ENCODE measurements at places on chromosomes 5 and 9. TPM values are rescaled to one million over a fixed set of nuclear protein-coding genes. Genes with fewer than 3 reads are reported as not detected.

DNA sequence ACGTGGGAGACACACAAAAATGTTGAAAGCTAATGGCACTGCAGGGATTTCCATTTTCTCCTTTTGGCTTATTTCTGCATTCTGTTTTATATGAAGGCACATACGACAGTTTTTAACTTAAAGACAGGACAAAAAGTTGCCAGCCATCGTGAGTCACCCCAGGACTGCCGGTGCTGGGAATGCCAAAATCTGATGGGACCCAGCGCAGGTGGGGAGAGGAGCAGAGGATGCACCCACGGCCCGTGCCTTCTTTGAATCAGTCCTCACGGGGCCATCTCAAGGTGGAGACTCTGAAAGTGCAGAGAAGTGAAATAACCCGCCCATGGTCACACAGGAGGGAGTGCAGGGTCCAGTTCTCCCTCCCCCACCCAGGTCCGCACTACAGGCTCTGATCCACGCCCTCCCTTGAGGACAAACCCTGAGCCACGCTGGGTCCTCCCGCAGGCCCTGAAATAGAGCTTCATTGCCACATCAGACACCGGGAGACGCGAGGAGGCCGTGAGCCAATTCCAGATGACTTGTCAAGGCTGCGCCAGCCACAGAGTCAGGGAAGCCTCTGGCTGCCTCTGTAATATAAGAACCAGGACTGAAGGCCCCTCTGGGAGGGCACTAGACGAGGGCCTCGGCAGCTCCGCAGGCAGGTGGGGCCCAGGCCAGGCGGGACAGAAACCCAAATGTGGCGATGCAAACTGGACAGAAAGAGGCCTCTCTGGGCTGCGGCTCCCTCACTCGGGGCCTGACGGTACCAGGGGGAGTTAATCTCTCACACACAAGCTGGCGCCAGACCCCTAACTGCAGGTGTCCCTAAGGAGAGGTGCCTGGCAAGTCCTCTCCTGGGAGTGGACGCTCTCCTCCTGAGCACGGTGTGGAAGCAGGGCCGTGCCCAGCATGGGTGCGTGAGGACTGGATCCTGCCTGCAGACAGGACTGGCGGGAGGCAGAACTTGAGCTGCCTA, 22.9 kb downstream of the ADAMTS2 start:
- no peak for DNase-seq

Gene SMIM33
- not detected for polyA plus RNA-seq

- DNase-seq, result no peak
Observed at GRCh38 chr5:41087461-41087860, 16.3 kb upstream of the MROH2B start.

Gene PCDHGB3
- 0.16 TPM for polyA plus RNA-seq

Gene RETREG1
- 1.7 TPM for polyA plus RNA-seq

Gene GPR21
- polyA plus RNA-seq, result not detected

Gene ANKRD33B
- polyA plus RNA-seq, result 4.0 TPM

GRCh38 chr5:170312666-170313065, 15.1 kb upstream of the LCP2 start:
- peak; percentile 33 for DNase-seq

- DNase-seq, result no peak
Observed at GRCh38 chr5:179377421-179378115, 32.3 kb upstream of the ADAMTS2 start.

Gene HNRNPH1
- polyA plus RNA-seq, result 1,580 TPM

Gene SV2C
- not detected for polyA plus RNA-seq

DNA sequence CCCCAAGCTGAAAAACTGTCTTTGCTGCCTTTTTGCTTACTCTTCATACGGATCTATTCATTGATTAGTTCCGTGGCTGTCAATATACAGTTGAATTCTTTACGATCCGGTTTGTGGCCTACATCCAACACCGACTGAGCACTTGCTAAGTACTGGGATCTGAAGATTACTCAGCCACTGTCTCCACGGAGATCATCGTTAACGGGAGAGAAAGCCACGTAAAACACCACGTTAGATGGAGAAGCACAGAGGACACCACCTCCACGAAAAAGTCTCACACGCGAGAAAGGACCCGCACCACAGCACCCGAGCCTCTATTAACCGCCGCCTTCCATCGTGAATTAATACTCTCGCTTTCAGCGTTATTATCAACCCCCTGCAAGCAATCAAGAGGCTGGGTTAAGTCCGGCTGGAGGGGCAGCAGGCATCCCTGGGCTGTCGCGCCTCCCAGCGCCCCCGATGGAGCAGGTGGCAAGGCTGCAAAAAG, 650 bp downstream of the ELP1 start:
- peak; percentile 33 for DNase-seq

- DNase-seq, result no peak
Observed at GRCh38 chr9:136759436-136760325, 1.6 kb upstream of the LCN8 start.

Gene CCDC187
- polyA plus RNA-seq, result not detected

GRCh38 chr9:88680041-88680440, 145.1 kb downstream of the NXNL2 start:
- no peak for DNase-seq

DNA sequence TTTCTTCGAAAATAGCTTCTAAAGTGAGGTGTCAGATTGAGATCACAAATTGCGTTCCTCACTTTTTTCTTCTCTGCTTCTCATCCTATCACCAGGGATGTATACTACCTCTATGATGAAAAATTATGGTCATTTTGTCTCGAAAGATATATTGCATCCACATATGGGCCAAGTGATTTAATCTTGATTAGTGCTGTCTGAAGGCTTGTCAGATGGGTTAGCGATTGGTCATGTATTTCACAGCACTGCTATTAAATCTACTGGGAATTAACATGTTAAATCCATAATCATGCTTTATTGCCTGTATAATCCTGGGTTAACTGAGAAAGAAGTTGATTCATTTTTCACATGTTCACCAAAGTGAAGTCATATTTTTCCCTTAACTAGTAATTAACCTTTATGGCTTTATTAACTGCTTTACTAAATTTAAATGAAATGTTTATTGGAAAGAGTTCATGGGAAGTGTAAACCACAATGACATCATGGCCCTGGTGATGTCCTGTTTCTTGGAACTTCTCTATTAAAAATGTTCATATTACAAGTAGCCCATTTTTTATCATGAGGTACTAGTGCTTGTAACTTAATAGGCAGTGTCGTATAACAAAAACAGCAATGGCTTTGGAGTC, 193.3 kb downstream of the SMC2 start:
- DNase-seq, result no peak

- DNase-seq, result no peak
Observed at GRCh38 chr5:142821034-142821732, 51.0 kb downstream of the ARHGAP26 start.

GRCh38 chr5:68151812-68152211, 63.7 kb upstream of the PIK3R1 start:
- DNase-seq, result no peak

Gene EIF4E1B
- not detected for polyA plus RNA-seq

Gene FLT4
- polyA plus RNA-seq, result 2.6 TPM

DNA sequence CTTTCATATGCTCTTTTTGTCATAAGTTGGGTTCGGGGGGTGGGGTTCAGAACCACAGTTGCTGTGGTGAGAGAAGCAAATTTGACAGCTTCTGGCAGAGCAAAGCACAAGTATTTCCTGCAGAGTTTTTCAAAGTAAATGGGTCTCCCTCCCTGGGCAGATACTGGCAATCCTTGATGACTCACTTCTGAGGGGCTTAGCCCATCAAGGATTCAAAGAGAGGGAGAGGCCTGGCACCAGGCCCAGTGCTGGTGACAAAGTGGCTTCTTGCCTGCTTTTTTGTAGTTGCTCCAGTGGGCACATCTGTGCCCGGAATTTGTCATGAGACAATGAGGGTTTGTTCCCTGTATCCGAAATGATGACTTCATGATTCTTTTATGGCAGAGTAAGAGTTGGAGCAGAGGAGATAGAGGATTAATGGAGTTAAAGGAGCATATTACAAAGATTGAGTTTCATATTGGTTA, 46.6 kb upstream of the TNC start:
- no peak for DNase-seq

DNA sequence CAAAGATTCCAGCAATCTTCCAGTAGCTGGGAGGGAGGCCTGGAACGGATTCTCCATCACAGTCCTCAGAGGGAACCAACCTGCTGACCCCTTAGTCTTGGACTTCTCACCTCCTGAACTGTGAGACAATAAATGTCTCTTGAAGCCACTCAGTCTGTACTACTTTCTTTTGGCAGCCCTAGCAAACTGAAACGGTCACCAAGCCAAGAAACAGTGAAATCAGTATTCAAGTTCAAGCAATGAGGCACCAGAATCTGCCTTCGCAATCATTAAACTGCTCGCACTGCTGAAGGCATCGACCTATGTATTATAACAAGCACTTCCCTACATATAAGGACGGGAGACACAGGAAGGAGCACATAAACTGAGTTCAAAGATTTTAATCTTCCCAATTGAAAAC, 120.6 kb upstream of the PUM3 start:
- DNase-seq, result no peak

- no peak for DNase-seq
Observed at GRCh38 chr5:34564710-34565235, 91.4 kb upstream of the RAI14 start.

- no peak for DNase-seq
Observed at GRCh38 chr5:149406979-149407306, 27.9 kb upstream of the IL17B start.

DNA sequence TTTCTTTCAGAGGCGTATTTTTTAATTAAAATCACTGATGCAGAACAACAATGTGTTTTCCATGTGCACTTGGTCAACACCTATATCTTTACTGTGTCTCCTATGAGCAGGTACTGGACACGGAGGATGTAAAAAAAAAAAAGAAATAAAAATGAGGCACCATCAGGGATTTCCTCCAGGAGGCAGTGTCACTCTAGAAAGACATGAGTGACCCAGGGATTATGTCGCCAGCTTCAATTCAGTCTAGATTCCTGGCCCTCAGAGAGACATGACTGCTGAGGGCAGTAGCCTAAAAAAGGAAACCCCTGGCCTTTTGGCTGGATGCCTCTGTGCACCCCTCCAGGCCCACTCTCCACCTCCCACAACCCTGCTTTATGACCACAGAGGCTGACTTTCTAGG, 18.3 kb upstream of the IL33 start:
- no peak for DNase-seq

Gene OTULINL
- 2.4 TPM for polyA plus RNA-seq

DNA sequence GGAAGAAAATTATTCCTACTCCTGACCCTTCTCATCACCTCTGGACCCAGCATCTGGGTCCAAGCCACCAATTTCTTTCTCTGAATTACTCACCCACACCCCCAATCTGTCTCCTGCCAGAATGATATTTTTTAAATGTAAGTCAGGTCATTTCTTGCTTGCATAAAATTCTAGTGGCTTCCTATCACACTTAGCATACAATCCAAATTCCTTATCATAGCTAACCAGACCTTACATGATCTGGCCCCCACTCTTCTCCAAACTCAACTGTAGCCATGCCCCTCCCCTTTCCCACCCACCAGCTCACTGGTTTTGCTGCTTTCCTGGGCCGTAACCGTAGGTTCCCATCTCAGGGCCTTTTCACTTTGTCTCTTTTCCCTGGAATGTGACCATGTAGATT, 15.2 kb downstream of the HTR4 start:
- no peak for DNase-seq

DNA sequence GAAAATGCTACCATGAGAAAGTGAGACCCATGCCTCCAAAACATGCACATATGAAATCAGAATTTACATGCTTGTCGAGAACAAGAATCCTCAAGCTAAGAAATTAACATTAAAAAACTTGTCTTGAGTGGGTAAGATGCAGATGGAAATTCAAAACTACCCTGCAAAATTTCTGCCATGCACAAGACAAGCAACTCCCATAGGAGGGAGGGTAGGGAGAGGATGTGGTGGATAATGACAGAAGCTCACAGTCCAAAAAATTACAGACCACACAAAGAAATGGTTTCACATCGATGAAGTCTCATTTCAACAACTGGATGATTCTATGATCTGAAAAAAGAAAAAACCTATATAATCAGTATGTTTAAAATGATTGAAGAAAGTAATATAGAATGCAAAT, 319.9 kb upstream of the PTGER4 start:
- DNase-seq, result no peak

GRCh38 chr9:12853051-12853450, 78.2 kb downstream of the LURAP1L start:
- peak; percentile 16 for DNase-seq

GRCh38 chr5:60843936-60844905, at the start of gene ELOVL7:
TSS of gene ELOVL7 (minus strand) at chr5:60844269. CDS start at chr5:60787397, 56,872 bp downstream.
- peak; percentile 56 for DNase-seq

- DNase-seq, result no peak
Observed at GRCh38 chr5:131230406-131230805, 33.4 kb upstream of the CDC42SE2 start.

Gene MGAT4B
- polyA plus RNA-seq, result 166 TPM

Gene TAS2R1
- not detected for polyA plus RNA-seq

DNA sequence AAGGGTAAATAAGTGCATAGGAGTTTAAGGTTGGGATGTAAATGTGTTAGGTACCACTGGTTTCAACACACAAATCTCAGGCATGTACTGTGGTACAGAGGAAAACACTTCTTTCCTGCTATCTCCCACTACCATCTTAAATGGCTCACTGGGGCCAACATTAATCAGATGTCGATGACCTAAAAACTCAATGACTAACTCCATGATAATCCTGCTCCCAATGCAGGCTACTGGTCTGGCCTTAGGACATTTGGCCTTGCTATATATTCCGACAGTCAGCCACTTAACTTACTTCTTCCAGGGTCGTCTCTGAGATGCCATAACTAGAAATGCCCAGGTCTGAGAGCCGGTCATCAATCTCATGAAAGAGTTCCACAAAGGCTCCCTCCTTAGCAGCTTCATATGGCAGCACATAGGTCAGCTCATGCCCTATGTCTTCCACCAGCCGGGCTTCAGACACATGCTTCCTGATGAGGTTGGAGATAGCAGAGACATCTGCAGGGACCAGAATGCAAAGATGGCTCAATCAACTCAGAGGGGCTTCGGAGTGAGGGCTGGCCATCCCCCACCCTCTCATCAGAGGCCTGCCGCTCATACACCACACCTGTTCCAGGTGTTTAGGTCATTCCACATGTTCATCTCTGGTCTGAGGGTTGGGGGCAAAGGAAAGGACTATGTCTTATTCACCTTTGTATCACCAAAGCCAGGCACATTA, 52.1 kb downstream of the NIPSNAP3B start:
- DNase-seq, result no peak

Gene ZFP2
- 0.04 TPM for polyA plus RNA-seq

All from A549 (cell line).